ENCODE measurements at places on chromosomes 11 and 22.

- H3K27ac ChIP-seq: no peak overlapping the region
- no peaks in the 10 kb centered on the region for H3K27me3 ChIP-seq
- no peaks in the 10 kb centered on the region for H3K36me3 ChIP-seq
- no peak overlapping the region for H3K4me3 ChIP-seq
- DNase-seq: no peak
- peaks cover 4% of the 10 kb centered on the region for H3K4me1 ChIP-seq
Observed at GRCh38 chr11:86459682-86460460, 85.2 kb downstream of the CCDC81 start.

DNA sequence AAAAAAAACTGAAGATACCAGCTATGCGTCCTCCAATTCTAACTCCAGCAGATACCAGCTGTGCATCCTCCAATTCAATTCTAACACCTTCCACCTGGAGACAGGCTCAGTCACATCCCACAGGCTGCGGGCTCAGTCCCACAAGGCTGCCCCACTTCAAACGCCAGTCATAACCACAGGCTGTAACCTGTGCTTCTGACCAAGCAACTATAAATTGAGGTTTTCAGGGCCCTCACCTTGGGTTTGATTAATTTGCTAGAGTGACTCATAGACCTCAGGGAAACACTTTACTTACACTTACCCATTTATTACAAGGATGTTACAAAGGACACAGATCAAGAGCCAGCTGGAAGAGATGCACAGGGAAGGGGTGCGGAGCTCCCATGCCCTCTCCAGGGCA lies 32.4 kb upstream of the MSANTD2 start:
- DNase-seq: no peak
- H3K27ac ChIP-seq: no peak overlapping the region
- no peak overlapping the region for H3K4me3 ChIP-seq
- H3K27me3 ChIP-seq: no peaks in the 10 kb centered on the region

- no peaks in the 10 kb centered on the region for H3K4me1 ChIP-seq
- peak overlapping the region; percentile 85 for H3K27ac ChIP-seq
- H3K4me3 ChIP-seq: no peak overlapping the region
- no peaks in the 10 kb centered on the region for H3K27me3 ChIP-seq
- no peaks in the 10 kb centered on the region for H3K36me3 ChIP-seq
- no peak for DNase-seq
Observed at GRCh38 chr11:12410006-12410728, 32.8 kb downstream of the PARVA start.

GRCh38 chr11:86787656-86788055 lies 12.7 kb upstream of the PRSS23 start:
- no peak overlapping the region for H3K4me3 ChIP-seq
- no peaks in the 10 kb centered on the region for H3K27me3 ChIP-seq
- no peaks in the 10 kb centered on the region for H3K36me3 ChIP-seq
- DNase-seq: no peak

GRCh38 chr11:293852-294661 lies 5.1 kb downstream of the PGGHG start:
- no peak overlapping the region for H3K27ac ChIP-seq
- no peaks in the 10 kb centered on the region for H3K27me3 ChIP-seq
- DNase-seq: no peak
- no peaks in the 10 kb centered on the region for H3K4me1 ChIP-seq

- H3K4me3 ChIP-seq: no peak overlapping the region
- no peak overlapping the region for H3K27ac ChIP-seq
- H3K27me3 ChIP-seq: no peaks in the 10 kb centered on the region
- H3K4me1 ChIP-seq: no peaks in the 10 kb centered on the region
- H3K36me3 ChIP-seq: no peaks in the 10 kb centered on the region
Observed at GRCh38 chr11:62315431-62315830, 16.6 kb upstream of the SCGB1D4 start.

DNA sequence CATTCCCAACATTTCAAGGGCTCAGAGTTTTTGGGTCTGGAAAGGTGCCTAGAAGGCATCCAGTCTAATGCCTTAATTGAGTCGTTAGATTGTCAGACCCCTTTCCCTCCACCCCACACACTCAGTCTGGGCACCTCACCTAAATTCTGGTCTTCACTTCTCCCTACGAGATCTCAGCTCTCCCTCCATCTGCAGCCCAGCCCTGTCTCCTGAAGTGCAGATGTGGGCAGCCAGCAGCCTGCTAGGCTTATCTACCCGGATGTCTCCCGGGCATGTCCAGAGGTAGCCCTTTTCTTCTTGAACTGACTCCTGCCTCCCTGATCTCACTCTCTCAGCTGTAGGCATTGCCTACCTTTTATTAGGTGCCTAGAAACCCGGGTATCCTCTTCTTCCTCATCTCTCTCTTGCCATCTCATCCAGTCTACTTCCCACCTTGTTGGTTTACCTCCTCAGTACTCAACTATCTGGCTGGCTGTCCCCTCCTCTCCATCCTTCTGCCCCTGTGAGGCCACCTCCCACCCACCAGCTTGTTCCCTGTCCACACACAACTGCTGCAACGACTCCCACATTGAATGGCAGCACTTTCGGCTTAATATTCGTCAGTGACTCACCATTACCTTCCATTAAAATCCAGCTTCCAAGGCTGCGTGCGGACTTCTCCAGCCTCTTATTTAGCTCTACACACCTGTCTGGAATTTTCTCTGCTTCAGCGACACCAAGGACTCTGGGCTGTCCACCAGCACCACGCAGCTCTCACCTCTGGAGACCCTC lies 6.2 kb downstream of the SEPTIN3 start:
- H3K4me1 ChIP-seq: peaks cover 9% of the 10 kb centered on the region
- no peak overlapping the region for H3K4me3 ChIP-seq

GRCh38 chr11:119650251-119650650 lies 78.7 kb downstream of the NECTIN1 start:
- H3K36me3 ChIP-seq: no peaks in the 10 kb centered on the region
- H3K27ac ChIP-seq: no peak overlapping the region
- no peak overlapping the region for H3K4me3 ChIP-seq

- H3K27ac ChIP-seq: peak overlapping the region; percentile 38
- no peaks in the 10 kb centered on the region for H3K36me3 ChIP-seq
- H3K4me3 ChIP-seq: peak overlapping the region; percentile 30
- DNase-seq: peak; percentile 90
- no peaks in the 10 kb centered on the region for H3K27me3 ChIP-seq
Observed at GRCh38 chr22:46027211-46028105, 50.5 kb upstream of the WNT7B start.

GRCh38 chr22:36870250-36870649 lies 9.4 kb downstream of the NCF4 start:
- H3K4me3 ChIP-seq: no peak overlapping the region
- no peak overlapping the region for H3K27ac ChIP-seq
- DNase-seq: no peak
- H3K36me3 ChIP-seq: no peaks in the 10 kb centered on the region

DNA sequence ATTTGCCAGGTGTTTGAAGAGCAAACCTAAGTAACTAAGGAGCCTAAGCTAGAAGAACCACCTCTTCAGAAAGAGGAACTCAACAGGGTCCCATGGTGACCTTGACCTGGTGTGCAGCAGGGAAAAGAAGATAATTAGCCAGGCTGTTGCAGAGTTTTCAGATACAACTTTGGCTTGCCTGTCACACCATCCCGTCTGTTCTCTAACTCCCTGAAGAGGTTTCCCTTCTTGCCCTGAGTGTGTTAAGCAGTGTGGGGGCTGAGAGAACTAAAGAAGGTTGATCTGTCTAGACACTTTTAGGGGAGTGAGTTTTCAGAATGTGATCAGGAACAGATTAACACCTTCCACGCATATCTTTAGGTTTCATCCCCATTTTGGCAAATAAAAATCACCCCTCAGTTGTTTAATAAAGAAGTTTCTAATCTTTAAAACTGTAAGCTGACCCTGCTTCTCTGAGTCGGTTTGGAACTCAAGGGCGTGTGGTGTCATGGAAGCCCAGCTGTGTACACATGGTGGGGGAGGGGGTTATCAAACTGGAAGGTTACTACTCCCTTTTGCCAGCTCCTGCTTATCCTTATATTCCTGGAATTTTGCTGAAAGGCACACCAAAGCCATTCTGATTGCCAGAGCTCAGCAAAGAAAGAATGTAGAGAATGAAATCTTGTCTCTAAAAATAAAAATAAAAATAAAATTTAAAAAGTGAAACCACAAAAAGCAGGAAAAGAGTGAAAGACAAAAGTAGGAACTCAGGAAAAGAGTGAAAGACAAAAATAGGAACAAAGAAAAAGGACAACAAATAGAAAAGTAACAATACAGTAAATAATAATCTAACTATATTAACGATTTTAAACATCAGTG lies 70.2 kb downstream of the DBX1 start:
- H3K27me3 ChIP-seq: no peaks in the 10 kb centered on the region
- H3K4me3 ChIP-seq: no peak overlapping the region
- H3K4me1 ChIP-seq: no peaks in the 10 kb centered on the region
- no peaks in the 10 kb centered on the region for H3K36me3 ChIP-seq
- DNase-seq: no peak

GRCh38 chr22:50621948-50622722 lies 5.8 kb downstream of the ARSA start:
- peak; percentile 44 for DNase-seq
- H3K36me3 ChIP-seq: no peaks in the 10 kb centered on the region
- H3K4me3 ChIP-seq: peak overlapping the region; percentile 51
- peaks cover 11% of the 10 kb centered on the region for H3K4me1 ChIP-seq

- H3K4me1 ChIP-seq: no peaks in the 10 kb centered on the region
- no peak overlapping the region for H3K4me3 ChIP-seq
- DNase-seq: no peak
- H3K27ac ChIP-seq: no peak overlapping the region
- H3K27me3 ChIP-seq: no peaks in the 10 kb centered on the region
Observed at GRCh38 chr11:101618709-101619108, 34.9 kb upstream of the TRPC6 start.

DNA sequence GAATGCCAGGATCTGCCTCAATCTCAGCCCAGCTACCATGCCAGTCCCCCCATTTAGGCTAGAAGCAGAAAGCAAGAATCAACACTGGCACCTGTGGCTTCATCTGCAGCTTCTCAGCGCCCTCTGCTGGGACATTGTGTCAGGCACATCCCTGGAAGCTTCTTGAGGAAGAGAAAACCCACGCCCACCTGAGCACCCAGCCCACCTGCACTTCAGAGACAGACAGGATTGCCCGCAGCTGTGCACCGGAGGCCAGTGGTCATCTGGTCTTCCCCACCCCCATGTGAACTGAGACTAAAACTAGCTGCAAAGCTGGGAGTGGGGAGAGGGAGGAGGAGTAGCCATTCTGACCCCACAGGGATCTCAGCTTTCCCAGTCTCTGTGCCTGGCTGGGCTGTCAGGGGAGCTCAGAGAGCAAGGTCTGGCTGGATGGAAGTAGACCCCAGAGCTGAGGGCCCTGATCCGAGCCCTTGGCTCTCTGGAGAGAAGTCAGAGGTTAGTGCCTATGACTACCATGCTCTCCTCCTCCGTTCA lies 66.8 kb downstream of the FEZ1 start:
- no peak for DNase-seq
- no peaks in the 10 kb centered on the region for H3K36me3 ChIP-seq
- H3K4me3 ChIP-seq: no peak overlapping the region
- no peaks in the 10 kb centered on the region for H3K27me3 ChIP-seq
- no peaks in the 10 kb centered on the region for H3K4me1 ChIP-seq

DNA sequence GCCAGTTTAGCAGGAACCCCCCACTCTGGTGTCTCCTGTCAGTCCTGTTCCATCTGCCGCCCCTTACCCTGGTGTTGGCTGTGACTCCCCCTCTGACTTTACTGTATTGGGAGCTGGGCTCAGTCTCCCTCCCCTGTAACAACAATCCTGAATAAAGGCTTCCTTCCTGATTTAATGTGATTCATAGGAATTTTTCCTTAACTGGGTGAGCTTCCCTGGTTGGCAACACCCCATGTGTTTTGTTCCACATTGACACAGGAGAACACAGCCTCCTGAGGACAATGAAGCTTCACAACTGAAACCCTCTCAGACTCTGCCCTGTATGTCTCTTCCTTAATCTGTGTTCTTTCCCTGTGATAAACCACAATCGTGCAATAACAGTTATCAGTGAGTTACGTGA lies 8.4 kb downstream of the APOL4 start:
- H3K4me1 ChIP-seq: no peaks in the 10 kb centered on the region
- H3K27ac ChIP-seq: no peak overlapping the region
- no peak for DNase-seq
- no peaks in the 10 kb centered on the region for H3K27me3 ChIP-seq

DNA sequence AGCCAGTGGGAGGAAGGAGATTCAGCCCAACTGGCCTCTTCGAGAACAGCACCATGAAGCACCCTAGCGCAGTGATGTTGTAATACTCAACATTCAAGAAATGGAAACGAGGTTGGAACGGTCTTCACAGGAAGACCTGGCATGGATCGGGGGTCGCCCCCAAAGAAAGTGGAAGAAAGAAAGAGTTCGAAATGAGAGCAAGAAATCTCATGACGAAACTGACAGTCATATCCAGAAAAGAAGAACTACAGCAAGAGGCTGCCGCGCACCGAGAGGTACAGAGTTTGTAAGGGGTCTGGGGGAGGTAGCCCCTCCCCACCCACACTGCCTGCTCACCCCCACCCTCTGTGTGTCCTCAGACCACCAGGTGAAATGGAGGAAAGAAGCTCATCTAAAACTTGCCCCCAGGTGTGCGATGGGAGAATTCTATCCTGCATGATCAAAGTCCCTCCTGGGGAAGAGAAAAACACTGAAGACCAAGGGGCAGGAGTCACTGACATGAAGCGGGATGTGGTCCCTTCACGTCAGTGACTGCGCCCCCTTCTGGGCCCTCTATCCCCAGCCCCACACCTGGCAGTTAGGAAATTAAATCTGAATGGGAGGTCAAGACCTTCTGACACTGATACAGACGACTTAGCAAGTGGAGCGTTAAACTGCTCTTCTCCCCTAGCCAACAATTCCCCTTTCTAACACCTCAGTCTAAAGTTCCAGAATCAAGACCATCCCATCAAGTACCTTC lies 52.9 kb upstream of the SPATA19 start:
- H3K27ac ChIP-seq: no peak overlapping the region
- no peak overlapping the region for H3K4me3 ChIP-seq
- H3K36me3 ChIP-seq: no peaks in the 10 kb centered on the region
- no peaks in the 10 kb centered on the region for H3K27me3 ChIP-seq
- H3K4me1 ChIP-seq: no peaks in the 10 kb centered on the region

DNA sequence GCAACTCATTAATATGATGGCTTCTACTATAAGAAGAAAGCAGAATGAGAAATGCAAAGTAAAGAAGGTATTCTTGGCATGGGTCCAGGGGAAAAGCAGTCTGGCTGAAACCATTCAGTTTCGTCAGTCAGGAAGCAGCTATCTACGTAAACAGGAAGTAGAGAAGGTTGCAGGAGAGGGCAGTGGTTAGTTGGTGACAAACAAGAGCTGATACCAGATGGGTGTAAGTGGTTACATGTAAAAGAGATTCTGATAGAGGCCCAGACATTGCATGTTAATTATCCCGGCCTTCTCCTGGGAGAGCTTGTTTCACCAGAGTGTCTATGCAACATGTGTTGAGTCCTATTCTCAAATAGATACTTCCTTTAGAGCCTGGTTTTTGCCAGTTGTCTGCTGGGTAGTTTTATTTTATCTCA lies 58.4 kb upstream of the PSMA1 start:
- no peak overlapping the region for H3K4me3 ChIP-seq
- DNase-seq: peak; percentile 59
- H3K27ac ChIP-seq: peak overlapping the region; percentile 68

- H3K4me1 ChIP-seq: no peaks in the 10 kb centered on the region
- H3K27ac ChIP-seq: no peak overlapping the region
- no peak for DNase-seq
- H3K36me3 ChIP-seq: no peaks in the 10 kb centered on the region
- H3K27me3 ChIP-seq: no peaks in the 10 kb centered on the region
- no peak overlapping the region for H3K4me3 ChIP-seq
Observed at GRCh38 chr11:13062115-13062514, 53.0 kb downstream of the RASSF10 start.
